ENCODE measurements at places on chromosomes 7 and 10.

- DNase-seq: no peak
Measured at GRCh38 chr10:117268258-117268657, 27.3 kb downstream of the SLC18A2 start.

DNA sequence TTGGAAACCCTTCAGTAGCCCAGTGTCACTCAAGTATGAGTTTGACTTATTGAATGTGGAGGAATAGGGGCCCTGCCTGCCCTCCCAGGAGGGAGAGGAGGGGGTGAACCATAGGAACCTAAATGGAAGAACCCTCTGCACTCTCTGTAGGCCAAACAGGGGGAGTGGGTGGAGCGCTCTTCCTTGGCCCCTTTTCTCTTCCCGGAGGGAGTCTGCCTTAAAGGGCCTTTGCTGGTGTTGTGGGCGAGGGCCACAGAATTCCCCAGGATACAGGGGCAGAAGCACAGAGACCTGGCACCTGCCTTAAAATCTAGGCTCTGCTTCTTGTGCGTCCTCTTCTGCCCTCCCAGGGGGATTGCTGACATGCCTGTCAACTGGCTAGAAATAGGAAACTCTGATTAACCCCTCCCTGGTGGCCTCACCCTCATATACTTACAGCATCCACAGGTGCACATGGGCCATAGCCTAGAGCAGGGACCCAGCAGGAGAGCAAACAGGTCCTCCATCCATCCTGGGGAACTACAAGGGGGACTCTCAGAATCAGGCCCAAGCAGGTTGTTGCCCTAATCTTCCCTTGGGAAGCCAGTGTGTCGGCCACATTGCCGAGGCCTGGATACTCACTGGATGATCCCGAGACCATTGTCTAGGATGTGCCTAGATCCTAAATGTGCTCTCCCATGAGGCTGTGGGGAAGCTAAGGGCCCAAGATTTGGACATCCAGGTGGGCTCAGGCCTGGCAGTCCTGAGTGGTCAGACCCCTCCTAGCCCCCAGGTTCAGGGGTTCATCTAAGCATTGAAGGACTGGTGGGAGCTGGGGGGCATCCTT is 3.4 kb downstream of the TRIM8 start:
- no peak for DNase-seq

GRCh38 chr10:130045091-130045652 is 65.5 kb downstream of the C10orf143 start:
- DNase-seq: peak; percentile 66

DNA sequence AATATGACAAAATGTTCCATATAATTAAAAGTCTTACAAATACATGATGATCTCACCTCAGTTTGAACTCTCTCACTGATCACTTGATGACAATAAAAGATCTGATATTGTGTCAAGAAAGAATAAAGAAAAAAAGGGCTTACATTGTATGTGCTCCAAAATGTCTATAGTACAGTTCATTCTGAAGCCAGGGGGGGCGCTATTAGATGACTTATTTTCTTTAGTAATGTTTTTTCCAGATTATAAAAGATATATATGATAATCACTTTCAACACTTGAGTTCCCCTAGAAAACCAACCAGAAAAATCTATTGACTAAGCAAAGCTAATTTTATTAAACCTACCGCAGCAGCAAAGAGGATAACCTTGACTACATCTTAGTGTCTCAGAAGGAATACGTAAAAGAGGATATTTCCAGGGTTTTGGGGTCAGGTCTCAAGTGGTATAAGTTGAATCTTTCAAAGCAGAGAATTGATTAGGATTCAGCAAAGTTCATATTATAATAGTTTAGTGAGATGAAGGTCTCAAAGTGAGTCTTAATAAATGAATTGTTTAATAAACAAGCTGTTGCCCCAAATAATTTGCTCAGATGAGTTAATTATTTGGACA is 55.8 kb downstream of the PTN start:
- no peak for DNase-seq
